ENCODE measurements at places on chromosomes 16 and 17.

DNA sequence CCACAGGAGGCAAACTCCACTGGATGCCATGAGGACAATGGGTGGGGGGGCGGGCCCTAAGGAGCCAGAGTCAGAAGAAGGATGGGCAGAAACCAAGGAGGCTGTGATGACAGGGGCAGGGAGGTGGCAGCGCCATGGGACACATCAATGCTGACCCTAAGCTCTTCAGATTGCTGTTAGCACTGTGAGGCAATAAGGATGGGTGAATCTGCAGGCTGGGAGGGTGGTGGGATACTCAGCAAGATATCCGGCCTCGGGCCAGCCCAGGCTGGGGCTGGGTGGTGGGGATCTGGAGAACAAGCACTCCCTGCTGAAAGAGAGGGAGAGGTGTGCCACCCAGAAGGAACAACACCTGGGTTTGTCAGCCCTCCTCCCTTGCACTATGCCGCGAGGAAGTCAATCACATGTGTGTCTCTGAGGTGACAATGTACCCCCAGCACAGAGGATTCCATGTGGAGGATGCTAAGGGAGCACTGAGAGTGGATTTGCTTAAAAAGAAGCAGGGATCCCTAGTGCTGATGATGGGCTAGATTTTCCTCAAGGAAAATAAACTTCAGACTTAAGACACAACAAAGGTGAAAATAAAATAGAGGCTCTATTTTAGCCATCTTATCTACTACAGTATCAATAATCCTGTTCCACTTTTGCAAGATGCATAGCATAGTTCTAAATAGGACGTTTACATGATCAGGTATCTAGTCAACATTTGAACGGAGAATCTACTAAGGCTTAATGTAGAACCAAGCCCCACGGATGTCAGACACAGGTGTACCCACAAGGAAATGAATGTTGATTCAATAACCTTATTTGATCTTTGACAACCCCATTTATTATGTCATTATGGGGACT, 22.6 kb downstream of the SMPD3 start:
- no peak for DNase-seq

DNA sequence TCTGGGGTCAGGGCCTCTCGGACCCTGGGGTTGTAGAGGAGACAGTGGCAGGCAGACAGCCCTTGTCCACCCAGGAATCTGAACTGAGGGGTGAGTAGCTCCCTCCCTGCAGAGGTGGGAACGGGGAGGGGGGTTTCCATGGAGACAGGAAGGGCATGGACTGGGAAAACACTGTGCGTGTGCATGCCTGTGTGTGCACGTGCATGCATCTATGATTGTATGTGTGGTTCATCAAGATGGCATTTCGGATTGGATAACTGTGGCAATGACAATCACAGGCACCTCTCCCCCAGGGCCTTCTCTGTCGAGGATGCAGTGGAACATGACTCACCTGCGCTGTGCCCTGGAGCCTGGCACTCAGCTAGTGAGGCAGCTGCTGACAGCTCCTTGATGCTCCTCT, 6.1 kb upstream of the CD300C start:
- DNase-seq: no peak

- DNase-seq: no peak
Observed at GRCh38 chr16:85571563-85571812, 41.6 kb upstream of the GSE1 start.

GRCh38 chr17:75394332-75394918, 11.1 kb downstream of the GRB2 start:
- no peak for DNase-seq

- DNase-seq: no peak
Observed at GRCh38 chr17:3678821-3679530, 10.4 kb downstream of the EMC6 start.

Measured in right lobe of liver (tissue), 6 donors.